ENCODE measurements at places on chromosomes 16 and 17.

DNA sequence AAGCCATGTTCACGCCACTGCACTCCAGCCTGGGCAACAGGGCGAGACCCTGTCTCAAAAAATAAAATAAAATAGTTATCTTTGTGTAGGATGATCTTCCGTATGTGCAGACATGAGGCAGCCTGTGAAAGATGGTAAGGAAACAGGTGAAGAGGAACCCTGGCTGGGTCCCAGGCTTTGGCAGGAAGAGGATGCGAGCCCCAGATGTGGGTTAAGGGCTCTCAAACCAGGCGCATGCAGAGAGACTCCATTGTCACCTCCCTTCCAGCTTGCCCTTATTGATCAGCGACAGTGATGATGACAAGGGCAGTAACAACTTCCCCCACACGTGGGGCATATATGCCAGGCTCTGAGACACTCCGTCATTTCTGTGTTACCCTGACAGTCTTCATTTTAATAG is 106.8 kb downstream of the GNAO1 start:
- no peak for DNase-seq

GRCh38 chr17:14329900-14330491 is 29.1 kb downstream of the HS3ST3B1 start:
- no peak for DNase-seq

GRCh38 chr16:68496689-68497088 is 42.4 kb upstream of the ZFP90 start:
- DNase-seq: no peak

GRCh38 chr16:88792668-88793250 is 7.7 kb upstream of the PIEZO1 start:
- no peak for DNase-seq

- DNase-seq: no peak
These were observed 56.1 kb downstream of the RGS9 start for GRCh38 chr17:65193305-65193704.

DNA sequence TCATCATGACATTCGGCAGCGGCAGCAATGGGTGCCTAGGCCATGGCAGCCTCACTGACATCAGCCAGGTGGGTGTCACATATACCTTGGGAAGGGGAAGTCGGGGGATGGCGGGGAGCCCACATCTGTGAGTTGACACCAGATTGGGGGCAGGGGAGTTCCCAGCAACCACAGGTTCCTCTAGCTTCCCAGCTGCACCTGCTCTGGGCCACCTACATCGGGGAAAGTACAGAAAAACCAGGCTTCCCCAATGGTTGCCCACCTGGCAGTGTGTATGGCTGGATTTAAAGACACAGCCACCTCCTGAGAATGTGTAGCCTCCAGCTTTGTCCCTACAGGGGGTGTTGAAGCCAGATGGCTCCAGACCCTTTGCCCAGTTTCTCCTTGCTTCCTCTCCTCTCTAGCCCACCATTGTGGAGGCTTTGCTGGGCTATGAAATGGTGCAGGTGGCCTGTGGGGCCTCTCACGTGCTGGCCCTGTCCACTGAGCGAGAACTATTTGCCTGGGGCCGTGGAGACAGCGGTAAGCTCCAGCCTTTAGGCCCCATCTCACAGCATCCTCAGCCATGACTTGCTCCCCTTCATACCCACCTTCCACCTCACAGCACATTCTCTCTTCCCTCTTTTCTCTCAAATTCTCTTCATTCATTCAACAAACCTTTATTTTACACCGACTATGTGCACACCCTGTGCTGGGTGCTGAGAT is 5.0 kb upstream of the TRAF4 start:
- DNase-seq: peak; percentile 27

- DNase-seq: no peak
These were observed 130.5 kb downstream of the IRX5 start for GRCh38 chr16:55061126-55061525.

- DNase-seq: no peak
These were observed 78.3 kb downstream of the RMI2 start for GRCh38 chr16:11423315-11424117.

GRCh38 chr16:2963723-2964474 is at the start of gene KREMEN2:
Gene KREMEN2, plus strand, starts transcription at chr16:2964275. Its CDS starts 246 bp downstream, at chr16:2964521.
- peak; percentile 40 for DNase-seq

- DNase-seq: no peak
These were observed 27.4 kb upstream of the CDH3 start for GRCh38 chr16:68617734-68618133.

DNA sequence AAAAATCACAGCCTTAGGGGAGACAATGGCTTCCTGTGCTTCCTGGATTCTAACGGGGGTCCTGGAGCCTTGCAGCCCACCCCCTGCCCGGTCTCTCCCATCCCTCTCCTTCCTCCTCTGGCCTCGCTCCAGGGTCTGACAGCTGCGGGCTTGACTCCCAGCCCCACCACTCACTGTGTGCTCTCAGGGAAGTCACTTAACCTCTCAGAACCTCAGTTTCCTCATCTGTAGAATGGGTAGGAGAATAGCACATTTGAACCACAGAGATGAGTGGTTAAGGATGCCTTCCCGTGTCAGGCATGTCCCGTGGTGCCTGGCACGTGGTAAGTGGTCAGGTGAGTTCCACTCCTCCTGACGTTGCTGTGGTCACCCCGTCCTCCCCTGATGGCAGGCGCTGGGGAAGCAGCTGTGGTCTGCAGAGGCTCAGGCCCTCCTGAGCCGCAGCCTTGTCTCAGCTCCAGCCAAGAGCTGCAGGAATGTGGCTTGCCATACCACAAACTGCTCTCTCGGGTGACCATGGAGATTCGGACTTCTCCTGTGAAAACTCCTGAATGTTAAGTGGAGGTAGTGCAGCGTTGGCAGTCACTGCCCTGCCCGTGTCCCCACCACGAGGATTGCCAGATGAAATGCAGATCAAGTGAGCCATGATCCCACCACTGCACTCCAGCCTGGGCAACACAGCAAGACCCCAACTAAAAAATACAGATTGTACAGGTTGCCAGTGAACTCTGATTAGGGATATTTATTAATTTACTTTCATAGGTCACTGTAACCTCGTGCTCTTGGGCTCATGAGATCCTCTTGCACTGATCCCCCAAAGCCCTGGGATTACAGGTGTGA is 85.7 kb downstream of the NT5M start:
- no peak for DNase-seq

DNA sequence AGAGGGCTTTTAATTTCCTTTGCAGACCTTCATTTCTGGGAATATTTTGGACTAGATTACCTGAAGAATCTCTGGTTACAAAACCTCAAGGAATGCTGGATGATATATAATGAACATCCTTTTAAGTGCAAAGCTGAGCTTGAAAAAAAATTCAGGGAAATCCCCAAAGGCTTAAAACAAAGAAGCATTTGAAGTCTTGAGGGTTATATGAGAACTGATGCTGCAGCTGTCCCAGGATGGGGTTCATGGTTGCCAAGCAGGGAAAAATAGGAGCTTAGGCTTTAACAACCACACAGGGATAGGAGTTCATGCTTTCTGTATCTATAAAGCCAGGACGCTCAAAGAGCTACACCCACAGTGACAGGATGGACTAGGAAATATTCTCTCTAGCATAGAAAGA is 150.4 kb upstream of the IRX5 start:
- no peak for DNase-seq

DNA sequence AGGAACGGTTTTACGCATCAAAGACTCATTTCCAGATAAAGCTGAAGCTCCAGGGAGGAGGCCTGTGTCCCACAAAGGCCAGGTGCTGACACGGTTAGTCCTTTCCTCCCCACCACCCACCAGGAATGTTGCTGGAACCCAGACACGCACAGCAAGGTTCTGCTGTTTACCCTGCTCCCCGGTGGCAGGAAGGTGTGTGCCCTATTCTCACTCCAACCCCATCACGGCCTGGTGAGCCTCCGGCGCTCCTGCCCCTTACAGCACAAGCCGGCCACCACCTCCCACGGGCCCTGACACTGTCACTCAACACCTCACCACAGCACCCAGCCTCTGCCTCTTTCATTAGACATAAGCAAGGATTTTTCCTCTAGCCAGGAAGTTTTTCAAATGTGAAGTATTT is 47.8 kb downstream of the ANKRD11 start:
- DNase-seq: no peak

DNA sequence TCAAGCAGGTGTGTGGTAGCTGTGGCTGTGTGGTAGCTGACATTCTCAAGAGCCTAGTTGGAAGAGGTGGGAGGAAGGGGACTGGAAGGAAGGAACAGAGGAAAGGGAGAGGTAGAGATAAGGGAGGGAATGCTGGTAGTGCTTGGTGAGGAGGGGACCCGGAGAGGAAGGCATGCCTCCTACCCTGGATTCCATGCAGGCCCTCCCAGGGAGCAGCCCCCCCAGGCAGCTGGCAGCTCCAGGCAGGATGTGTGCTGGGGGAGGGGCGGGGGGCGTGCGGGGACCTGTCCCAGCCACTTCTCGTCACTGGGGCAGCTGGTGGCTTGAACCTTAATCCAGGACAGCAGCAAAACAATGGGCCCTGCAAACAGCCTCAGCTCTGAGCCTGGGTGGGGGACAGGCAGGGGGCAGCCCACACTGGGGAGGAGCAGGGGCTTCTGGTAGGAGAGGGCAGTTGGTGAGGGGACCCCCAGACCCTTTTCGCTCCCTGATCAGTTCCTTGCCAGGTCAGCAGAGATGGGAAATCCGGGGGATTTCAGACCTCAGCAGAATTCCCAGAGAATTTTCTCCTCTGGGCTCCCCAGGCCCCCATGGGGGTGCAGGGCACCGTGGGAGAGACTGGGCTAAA is 27.1 kb downstream of the ARHGAP23 start:
- no peak for DNase-seq

GRCh38 chr16:17246974-17247732 is 223.6 kb downstream of the XYLT1 start:
- DNase-seq: no peak

- DNase-seq: no peak
These were observed 159.9 kb downstream of the LGALS9B start for GRCh38 chr17:20307326-20307910.

DNA sequence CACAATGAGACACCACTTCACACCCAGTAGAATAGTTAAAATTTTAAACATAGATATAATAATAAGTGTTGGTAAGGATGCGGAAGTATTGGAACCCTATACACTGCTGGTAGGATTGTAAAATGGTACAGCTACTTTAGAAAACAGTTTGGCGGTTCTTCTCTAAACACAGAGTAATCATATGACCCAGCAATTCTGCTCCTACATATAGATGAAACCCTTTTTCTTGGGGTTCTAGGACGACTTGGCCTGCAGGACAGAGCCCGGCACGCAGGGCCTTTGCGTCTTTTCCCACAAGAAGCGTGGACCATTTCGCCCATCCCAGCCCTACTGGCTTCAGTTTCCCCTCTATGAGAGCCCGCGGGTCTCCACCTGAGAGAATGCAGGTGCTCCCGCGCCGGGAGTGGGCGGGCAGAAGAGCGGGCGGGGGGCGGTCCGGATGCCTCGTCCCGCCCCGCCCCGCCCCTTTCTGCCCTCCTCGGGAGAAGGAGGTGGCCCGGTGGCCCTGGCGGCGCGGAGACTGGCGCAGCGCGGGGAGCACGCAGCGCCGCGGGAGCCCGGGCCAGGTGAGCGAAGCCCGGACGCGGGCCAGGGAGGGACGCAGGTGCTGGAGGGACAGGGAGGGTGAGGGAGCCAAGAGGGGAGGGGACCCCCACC is at the start of gene SDR42E2:
Gene SDR42E2, plus strand, starts transcription at position 508 of the 657 bp plus-strand sequence. CDS start 3,077 bp downstream, outside the sequence.
- no peak for DNase-seq

GRCh38 chr16:16062023-16062937 is 112.9 kb downstream of the ABCC1 start:
- peak; percentile 20 for DNase-seq

- no peak for DNase-seq
These were observed 12.6 kb downstream of the ZNF267 start for GRCh38 chr16:31886227-31886626.

- no peak for DNase-seq
These were observed 68.1 kb downstream of the NDEL1 start for GRCh38 chr17:8503807-8504206.

DNA sequence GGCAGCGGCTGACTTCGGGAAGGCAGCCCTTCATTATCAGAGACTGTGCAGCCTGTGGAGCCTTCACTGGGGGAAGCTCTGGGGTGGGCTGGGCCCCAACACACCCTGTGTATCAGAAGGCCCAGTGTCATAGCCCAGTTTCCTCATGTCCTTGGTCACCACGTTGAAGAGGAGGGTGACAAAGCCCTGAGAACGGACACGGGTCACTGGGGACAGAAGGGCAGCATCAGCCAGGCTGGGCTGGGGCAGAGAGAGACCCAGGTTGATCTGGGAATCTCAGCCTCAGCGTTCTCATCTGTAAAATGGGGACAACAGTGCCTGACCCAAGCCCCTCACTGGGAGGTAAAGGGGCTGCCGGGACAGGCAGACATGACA is 19.3 kb downstream of the B9D1 start:
- no peak for DNase-seq

- no peak for DNase-seq
These were observed 494.9 kb upstream of the RBFOX1 start for GRCh38 chr16:6837722-6838121.

GRCh38 chr17:80071116-80071841 is 30.1 kb upstream of the GAA start:
- no peak for DNase-seq

DNA sequence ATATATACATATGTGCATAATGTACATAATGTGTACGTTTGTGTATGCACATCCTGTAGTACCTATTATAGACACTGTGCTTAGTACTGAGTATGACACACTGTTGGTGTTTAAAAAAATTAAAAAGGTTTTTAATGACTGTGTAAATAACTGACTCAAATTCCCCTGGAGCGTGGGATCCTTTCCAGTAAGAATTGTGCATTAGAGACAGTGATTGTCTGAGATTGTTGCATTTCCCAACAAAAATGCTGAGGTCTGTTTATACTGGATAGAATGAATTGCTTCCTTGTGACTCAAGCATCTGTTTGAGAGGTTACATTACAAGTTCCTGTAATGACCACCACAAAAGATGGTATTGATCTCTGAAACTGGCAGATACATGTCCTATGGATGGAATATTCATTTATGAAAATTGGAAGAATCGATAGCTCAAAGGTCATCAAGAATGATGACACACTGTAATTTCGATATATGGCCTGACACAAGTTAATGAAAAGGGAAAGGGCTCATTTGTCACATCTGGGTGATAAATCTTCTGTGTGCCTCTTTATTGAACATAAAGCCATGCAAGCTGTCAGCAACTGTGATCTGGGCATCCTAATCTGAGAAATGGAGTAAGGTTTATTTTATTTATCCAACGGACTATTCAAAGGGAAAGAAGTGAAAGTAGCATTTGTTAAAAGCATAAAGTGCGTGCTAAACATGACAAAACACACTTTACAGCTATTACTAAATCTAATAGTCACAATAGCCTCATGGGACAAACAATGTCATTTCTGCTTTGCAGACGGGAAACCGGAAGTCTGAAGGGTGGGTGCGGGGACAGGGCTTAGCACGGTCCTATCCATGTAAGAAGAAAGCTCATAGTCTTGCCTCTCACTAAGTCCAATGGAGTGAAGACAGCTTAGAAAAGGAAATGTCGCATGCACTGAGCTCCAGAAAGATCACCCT is 228.8 kb downstream of the CDH11 start:
- DNase-seq: no peak
